ENCODE measurements at places on chromosomes 6 and 20.

GRCh38 chr6:455835-456234, 64.3 kb downstream of the IRF4 start:
- DNase-seq, result no peak

GRCh38 chr20:1882026-1882425, 13.2 kb upstream of the SIRPA start:
- DNase-seq, result peak; percentile 49

DNA sequence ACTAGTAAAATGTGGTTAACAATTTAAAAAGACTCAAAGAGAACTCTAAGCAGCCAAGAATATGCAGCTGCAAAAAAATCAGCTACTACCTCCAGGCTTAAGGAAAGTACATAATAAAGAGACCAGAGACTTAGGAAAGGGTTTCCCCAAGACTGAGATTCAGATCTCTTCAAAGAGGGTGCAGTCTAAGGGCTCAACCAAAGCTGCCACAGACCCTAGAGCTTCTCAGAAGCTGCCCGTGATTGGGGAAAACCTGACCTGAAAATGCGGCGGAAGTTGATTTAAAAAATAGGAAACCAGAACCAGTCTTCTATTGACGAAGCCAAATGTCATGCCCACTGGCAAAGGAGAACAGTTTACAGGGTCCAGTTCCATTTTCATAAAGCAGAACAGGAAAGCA, 516.8 kb upstream of the MARCKS start:
- DNase-seq, result no peak

DNA sequence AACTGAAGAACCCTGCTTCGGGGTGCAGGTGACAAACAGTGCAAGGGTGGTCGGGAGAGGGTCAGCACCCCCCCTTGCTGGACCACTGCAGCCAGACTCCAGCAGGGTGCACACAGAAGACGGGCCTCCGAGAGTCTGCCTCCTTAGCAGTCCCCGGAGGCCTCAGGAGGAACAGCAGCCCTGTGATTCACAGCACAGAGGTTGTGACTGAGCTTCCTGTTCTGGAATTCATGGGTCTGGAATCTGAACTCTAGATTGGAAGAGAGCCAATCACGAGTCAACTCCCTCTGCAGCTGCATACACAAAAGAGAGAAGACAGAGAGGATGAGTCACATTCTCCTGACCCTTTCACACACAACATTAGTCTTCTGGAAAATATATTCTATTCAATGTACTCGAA, 249.0 kb upstream of the OPRM1 start:
- DNase-seq, result no peak
